ENCODE measurements at places on chromosomes 16 and 17.

DNA sequence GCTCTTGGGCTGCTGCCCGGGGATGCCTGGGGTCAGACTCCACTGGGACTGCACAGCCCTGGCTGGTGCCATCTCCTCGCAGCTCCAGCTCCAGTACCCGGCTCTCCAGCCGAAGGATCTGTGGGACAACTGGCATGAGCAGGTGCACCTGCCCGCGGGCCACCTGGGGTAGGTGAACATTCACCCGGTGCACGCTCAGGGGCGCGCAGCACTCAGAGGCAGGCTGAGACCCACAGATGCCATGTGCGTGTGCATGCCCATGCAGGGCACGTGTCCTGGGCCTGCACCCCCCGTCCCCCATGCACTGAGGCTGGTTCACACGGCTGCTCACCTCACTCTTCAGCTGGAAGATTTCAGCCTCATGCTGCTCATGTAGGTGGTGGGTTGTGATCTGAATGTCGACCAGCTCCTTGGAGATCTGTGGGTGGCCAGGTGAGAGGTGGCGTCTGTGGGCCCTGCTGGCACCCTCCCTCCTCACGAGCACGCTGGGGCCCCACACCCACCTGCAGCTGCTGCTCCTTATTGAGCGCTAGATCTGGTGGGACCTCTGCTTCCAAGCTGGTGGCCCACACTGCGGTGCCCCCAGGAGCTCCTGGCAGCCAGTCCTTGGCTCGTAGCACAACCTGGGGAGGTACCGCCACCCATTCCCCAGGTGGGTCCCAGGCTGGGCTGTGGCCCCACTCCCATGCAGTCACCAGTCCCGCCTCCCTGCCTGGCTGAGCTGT, 618 bp downstream of the CCDC78 start:
- no peak for DNase-seq

DNA sequence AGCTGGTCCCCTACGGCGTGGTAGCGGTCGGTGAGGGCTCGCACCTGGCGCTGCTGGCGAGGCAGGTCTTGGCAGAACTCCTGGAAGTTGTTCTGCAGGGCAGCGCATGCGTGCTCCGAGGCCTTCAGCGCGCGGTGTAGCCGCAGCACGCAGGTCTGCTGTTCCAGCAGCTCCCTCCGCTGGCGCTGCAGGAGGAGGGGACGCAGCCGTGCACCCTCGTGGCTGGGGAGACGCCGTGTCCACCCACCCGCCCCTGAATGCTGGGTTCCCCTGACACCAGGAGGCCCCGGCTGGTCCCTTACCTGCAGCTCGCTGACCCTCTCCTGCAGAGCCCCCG, 12.2 kb downstream of the EVPL start:
- DNase-seq, result no peak

DNA sequence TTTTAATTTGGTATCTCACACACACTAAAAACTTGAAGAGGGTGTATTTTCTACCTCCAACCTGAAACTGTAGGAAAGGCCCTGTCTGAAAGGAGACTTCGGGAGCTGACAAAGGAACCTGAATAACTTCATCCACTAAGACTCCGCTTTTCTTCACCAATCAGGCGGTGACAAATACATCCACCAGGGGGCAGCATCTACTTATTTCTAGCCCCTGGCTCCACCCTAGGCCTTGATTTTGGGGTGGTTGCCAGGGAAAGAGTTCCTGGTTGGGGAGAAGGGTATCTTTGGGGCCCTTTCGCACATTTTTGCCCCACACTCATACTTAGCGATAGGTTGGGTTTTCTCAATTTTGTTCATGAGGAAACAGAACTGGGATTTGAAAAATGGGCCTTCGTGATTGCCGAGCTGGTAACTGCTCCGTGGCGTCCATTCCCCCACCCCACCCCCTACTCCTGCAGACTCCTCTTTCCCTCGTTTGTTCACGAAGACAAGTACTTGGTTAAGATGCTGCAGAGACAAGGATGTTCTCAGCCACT, 4.8 kb upstream of the ARL4D start:
- DNase-seq, result peak; percentile 95

GRCh38 chr17:30200106-30200505, 35.4 kb downstream of the SLC6A4 start:
- peak; percentile 66 for DNase-seq

Measured in hematopoietic multipotent progenitor cell treated with erythropoietin and hydrocortisone succinate and interleukin-3 and kit ligand, for 6 days (in vitro differentiated cells).